ENCODE measurements at places on chromosomes 12 and 14. TPM values are rescaled to one million over a fixed set of nuclear protein-coding genes. Genes with fewer than 3 reads are reported as not detected.

SLC17A8 gene
- not detected for total RNA-seq

OAS2 gene
- total RNA-seq: 0.21 TPM

RIPK3 gene
- not detected for total RNA-seq

SERPINA1 gene
- total RNA-seq: 0.67 TPM

ISCA2 gene
- total RNA-seq: 38.7 TPM

HOXC10 gene
- total RNA-seq: 2.9 TPM

ABCC9 gene
- total RNA-seq: not detected

KRT82 gene
- total RNA-seq: not detected

ZDHHC22 gene
- 0.46 TPM for total RNA-seq

VRTN gene
- total RNA-seq: not detected

HHIPL1 gene
- total RNA-seq: 0.34 TPM

EIF2S3B gene
- 0.88 TPM for total RNA-seq

ESPL1 gene
- total RNA-seq: 21.3 TPM

KRT2 gene
- not detected for total RNA-seq

HOXC12 gene
- not detected for total RNA-seq

STK38L gene
- 11.8 TPM for total RNA-seq

SMCO2 gene
- total RNA-seq: 0.10 TPM

PIANP gene
- 1.2 TPM for total RNA-seq

CPM gene
- 5.6 TPM for total RNA-seq

PPFIBP1 gene
- 27.3 TPM for total RNA-seq

GPR84 gene
- not detected for total RNA-seq

PLEK2 gene
- total RNA-seq: 29.7 TPM

IFNG-AS1 gene
- total RNA-seq: not detected

NAV3 gene
- total RNA-seq: 11.6 TPM

CSRP2 gene
- 20.6 TPM for total RNA-seq

RAPGEF3 gene
- 0.81 TPM for total RNA-seq

KRT81 gene
- 4,015 TPM for total RNA-seq

PHETA1 gene
- 9.2 TPM for total RNA-seq

TAS2R9 gene
- not detected for total RNA-seq
